ENCODE measurements at places on chromosomes 4 and X. TPM values are rescaled to one million over a fixed set of nuclear protein-coding genes. Genes with fewer than 3 reads are reported as not detected.

Gene FOXP3
- total RNA-seq = 0.67 TPM

Gene FAT4
- not detected for total RNA-seq

Gene PITX2
- not detected for total RNA-seq

Gene FRG1
- 68.5 TPM for total RNA-seq

Gene LGI2
- total RNA-seq = not detected

Gene SORBS2
- not detected for total RNA-seq

Gene SPRY1
- 66.1 TPM for total RNA-seq

DNA sequence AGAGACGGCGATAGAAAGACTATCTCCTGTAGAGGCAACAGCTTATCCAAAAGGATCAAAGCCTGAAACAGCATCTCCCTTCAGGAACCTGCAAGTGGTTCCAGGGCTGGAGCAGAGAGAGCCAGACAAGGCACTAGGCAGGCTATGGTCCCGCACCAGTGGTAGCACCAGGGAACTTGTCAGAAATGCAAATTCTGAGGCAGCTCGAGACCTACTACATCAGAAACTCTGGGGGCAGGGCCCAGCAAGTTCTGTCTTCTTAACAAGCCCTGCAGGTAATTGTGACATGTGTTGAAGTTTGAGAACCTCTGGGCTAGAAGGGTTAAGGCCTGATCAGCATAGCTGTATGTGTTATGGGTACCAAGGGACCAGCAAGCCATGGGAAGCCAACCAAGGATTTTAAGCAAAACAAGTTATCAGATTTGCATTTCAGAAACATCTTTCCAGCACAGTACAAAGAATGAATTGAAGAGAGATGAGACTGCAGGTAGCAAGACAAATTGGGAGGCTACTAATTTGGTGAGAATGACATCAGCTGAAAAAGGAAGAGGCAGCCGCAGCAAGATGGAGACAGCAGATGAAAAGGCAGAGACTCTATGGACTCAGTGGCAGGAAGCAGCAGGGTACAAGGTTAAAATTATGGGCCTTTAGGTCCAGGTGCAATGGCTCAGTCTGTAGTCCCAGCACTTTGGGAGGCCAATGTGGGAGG, 139.7 kb downstream of the TSPAN5 start:
- no peak for DNase-seq

DNA sequence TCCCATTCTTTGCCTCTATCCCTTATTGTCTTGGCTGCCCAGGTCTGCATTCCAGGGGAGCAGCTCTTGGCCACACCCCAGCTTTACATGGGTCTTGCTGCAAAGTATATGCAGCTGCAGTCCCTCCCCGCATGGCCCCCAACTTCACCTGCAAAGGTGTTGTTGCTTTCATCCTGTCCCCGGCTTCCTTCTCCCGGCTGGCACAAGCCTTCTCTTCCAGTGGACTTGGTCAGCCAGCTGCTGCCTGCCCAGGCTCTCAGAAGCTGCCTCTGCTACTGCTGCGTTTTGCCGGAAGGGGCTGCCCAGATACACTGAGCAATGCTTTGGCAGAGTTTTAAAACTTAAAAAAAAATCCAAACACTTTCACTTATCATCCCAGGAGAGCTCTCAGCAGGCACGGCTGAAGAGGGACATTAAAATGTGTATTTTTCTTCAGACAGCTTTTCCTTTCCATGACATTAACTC, 121.2 kb upstream of the PDLIM3 start:
- DNase-seq = no peak

DNA sequence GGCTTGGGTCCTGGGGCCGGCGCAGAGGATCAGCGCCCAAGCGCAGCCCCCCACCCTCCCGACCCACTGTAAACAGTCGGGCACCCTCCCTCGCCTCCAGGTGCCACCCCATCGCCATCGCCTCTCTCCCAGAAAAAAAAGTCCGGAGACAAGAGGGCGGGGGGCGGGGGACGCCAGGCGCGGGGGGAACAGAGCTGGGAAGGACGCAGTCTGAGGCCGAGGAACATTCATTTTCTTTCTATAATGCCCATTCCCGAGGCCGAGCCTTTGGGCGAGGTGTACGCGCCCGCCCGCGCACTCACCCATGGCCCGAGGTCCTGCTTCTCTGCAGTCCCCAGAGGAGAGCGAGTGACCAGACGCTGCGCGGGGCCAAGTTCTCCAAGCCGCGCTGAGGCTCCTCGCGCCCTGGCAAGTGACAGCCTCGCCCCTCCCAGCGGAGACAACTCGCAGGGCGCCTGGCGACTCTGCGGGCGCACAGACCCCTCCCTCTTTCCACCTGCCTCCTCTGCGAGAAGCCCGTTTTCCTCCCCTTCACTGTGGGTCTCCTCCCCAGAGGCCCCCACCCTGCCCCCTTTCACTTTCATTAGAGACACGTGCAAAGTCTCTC, 63.5 kb upstream of the WDR17 start:
- peak; percentile 3 for DNase-seq

- no peak for DNase-seq
These were observed 286.1 kb downstream of the CHIC1 start for GRCh38 chrX:73849073-73849472.

DNA sequence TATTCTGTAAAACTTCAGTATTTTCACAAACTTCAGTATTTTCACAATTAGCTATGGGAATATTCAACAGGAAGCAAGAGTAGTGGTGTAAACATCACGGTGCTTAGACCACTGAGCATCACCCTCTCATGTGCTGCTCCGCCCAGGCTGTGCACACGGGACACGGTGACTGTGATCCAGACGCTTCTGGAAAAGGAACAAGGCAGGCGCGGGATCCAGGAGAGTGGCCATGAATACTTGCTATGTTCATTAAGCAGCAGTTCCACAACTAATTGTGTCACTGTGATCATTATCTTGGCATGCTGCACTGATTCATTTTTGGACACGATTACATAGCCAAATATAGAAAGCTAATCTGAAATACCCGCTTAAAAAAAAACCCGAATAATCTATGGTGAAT, 19.6 kb upstream of the FAT1 start:
- no peak for DNase-seq

DNA sequence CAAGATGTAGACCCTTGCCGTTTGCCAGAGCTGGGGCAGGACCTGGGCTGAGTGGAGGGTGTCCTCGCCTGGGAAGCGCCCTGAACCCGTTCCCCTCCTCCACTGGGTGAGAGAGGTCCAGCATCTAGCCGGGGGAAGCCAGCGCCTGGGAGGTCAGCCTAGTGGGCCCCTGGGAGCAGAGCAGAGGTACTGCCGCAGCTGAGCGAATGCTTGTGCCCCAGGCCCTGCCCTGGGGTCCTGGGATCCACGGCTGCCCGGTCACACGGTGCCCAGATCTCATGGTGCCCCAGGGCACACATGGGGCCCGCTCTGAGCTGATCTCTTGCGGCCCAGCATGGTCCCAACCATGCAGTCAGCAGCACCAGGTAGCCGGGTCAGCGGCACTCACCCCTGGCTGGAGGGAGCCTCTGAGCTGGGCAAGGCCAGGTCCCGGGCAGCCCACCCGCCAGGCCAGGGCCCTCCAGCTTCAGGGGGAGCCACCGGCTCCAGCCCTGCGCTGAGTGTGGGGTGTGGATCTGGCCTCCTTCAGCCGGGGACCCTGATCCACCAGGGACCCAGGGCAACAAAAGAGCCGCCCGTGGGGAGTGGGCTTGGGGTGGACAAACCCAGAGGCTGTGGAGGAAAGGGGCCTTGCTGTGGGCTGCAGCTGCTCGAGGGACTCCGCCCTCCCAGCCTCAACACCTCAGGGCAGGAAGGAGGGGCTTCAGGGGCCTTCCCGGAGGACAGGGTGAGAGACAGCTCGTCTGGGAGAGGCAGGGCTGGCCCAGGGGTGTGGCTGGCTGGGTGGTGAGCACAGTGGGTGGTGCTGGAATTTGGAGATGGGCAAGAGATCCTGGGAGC, 4.1 kb upstream of the CPLX1 start:
- DNase-seq = no peak

DNA sequence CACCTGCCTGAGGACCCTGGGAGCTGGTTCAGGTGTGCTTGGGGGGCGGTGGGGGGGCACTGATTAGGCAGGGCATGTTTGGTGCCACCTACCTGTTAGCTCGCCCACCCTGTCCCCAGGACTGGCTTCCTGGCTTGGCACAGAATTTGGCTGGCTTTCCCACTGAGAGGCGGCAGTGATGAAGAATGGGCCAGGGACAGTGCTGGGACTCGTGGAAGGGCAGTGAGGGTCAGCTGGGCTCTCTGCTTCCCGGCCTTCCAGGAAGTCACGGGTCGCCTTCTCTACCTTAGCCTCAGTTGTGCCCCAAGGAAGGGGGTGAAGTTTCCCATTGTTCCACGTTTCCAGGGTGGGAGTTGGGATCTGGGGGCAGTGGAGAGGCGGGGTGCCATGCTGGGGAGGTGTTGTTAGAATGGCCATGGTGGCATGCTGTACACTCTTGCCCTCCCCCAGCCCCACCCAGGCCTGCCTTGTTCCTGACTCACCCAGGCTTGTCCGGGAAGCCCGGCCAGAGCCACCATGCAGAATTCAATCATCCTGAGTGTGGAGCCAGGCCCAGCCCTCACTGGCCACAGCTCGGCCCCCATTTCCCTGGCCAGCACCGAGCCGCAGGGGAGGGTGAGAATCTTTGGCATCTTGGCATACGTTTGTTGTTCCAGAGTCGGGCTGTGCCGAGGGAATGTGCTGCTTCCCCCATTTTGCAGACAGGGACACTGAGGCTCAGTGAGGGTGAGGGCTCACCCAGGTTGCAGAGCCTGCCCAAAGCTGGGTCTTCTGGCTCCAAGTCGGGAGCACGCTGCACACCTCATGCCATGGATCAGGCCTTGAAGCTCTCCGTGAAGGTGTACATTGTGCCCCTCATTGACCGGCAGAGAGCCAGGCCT, 21.9 kb upstream of the GPR78 start:
- no peak for DNase-seq

GRCh38 chrX:153862369-153863250, 23.4 kb downstream of the L1CAM start:
- no peak for DNase-seq

DNA sequence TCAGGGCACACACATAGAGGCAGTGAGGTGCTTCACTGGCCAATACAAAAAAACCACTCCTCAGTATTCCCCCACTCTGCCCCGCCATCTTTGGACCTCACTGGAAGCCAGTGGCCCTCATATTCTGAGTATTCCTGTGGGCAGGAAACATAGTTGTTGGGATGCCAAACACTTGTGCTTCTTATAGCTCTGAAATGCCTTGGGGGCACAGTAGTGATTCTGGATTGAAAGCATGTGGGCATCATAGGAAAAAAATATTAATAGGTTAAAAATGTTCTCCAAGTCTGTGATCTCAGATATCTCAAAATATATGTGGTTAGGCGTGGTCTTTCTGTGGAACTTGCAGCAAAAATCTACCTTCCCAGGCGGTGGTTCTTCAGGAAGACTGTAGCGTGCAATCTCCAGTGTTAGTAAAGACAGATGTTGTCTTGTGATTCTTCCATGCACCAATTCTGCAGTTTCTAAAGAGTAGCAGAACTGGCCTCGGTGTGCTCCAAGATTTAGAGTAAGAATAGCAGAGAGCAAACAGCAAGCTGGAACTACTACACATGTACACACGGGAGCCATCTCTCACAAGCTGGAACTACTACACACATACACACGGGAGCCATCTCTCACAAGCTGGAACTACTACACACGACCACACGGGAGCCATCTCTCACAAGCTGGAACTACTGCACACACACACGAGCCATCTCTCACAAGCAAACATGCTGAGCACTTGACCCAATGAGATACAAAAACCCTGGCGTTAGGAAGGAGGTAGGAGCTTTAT, 8.0 kb upstream of the TENM3 start:
- DNase-seq = no peak

GRCh38 chr4:185183622-185184281, 20.0 kb downstream of the CFAP97 start:
- peak; percentile 75 for DNase-seq

- DNase-seq = no peak
These were observed 255.6 kb upstream of the JADE1 start for GRCh38 chr4:128553686-128554515.

DNA sequence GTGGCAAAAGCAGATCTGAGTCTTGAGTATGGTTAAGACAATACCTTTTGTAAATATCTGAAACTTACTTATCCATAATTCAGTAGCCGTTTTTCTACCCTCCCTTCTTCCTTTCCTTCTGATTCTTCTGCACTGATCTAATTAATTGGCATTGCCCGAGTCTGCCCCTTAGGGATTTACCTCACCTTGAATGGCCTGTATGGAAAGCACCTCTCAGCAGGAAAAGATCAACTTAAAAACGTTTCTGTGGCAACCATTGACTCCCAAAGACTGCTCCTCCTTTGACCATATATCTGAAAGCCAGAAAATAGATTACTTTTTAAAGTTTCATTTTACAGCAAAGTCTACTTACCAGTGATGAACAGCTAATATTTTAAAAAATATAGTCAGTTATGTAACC, 496.5 kb upstream of the LCORL start:
- DNase-seq = no peak

Measured in CD8-positive, alpha-beta T cell (primary cell).